Activated naive CD4-positive, alpha-beta T cell treated with anti-CD3 and anti-CD28 coated beads, Interleukin-2, amount 50 U/mL, for 72 hours (primary cell): ENCODE measurements at places on chromosomes 6 and 20.

DNA sequence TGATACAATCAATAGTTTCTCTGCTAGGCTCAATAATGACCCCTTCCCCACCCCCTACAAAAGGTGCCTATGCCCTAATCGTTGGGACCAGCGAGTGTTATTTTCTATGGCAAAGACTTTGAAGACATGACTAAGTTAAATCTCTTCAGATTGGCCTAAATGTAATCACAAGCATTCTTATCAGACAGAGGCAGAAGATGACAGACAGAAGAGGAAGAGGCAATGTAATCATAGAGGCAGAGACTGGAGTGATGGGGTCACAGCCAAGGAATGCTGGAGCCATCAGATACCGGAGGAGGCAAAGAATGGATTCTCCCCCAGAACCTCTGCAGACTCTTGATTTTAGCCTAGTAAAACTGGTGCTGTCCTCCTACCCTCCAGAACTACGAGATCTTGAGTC, 159.3 kb downstream of the EDN1 start:
- DNase-seq: no peak

DNA sequence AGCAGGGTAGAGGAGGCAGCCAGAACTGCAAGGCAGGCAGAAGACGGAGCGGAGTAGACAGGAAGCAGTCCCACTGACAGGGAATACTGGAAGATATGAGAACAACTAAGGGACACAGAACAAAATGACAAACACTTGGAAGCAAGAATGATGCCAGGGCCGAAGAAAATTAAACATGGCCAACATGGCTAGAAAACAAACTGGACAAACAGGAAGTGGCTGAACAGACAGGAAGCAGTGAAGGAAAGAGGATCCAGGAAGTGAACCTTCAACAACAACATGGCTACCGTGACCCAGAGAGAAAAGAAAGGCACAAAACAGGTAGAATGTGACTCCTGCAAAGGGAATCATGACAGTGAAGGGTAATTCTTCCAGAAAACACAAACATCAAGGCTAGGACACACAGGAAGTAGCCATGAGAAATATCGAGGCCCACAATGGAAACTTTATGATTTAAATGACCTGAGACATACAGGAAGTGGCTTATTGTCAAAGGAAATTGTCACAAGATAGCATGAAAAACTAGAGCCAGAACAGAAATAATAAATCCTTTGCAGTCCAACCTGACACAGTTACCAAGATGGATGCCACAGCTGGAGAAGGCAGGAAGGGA, 9.1 kb downstream of the COL11A2 start:
- no peak for DNase-seq

- DNase-seq: no peak
Measured at GRCh38 chr6:40387127-40387870, 199.9 kb downstream of the LRFN2 start.

DNA sequence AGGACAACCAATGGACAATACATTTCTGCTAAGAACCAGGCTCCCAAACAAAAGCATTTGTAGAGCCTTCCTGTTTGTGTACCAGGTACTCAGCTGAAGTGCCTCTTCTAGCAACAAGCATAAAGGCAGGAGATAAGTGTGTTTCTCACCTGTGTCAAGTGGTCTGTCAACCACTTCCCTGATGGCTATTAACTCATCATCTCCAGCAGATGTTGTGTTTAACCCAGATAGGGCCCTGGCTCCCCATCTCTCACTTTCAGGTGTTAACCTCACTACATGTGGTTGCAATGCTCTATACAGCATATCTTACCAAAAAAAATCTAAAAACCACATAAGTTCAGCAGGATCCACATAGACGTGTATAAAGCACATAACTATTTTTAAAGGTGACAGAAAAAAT, 9.6 kb upstream of the IL17A start:
- no peak for DNase-seq

DNA sequence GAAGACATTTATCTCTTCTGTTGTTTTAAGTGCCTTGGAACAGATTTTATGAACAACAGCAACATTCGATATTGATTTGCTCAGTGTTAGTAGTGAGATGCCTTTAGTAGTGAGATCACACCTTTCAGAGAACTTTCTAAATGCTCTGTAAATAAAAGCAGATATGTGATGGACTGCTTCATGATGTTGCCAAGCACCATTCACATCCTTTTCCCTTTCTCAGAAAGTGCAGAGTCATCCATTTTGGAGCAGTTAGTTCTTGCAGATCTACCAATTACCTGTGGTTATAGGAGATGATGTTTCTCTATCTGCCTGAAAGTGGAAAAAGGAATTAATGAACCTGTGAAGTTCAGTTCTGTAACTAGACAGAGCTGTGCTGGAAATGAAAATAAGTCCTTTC, 27.0 kb downstream of the CBFA2T2 start:
- DNase-seq: no peak
